Astrocyte of the cerebellum (primary cell): ENCODE measurements at places on chromosomes 6 and 20.

GRCh38 chr6:167791091-167791779, 35.5 kb upstream of the AFDN start:
- no peak for DNase-seq

GRCh38 chr6:90478278-90478677, 108.6 kb downstream of the MAP3K7 start:
- DNase-seq, result no peak

DNA sequence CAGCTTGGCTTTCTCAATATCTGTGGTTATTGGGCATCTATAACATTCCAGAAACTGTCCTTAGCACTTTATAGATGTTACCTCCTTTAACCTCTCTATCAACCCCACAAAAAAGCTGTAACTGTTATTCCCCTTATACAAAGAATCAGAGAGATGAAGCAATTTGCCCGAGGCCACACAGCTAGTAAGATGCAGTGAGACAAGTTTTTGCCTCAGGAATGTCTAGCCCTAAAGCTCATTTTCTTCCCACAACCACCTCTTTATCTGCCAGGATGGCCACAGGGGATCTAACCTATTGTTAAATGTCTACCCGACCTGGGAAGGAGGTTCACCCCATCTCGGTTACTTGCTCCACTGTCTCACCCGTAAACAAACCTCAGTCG, 31.9 kb upstream of the TCP11 start:
- no peak for DNase-seq

GRCh38 chr6:90537723-90538258, 49.1 kb downstream of the MAP3K7 start:
- no peak for DNase-seq

- DNase-seq, result no peak
Observed at GRCh38 chr20:3163099-3164042, 3.7 kb upstream of the FASTKD5 start.

DNA sequence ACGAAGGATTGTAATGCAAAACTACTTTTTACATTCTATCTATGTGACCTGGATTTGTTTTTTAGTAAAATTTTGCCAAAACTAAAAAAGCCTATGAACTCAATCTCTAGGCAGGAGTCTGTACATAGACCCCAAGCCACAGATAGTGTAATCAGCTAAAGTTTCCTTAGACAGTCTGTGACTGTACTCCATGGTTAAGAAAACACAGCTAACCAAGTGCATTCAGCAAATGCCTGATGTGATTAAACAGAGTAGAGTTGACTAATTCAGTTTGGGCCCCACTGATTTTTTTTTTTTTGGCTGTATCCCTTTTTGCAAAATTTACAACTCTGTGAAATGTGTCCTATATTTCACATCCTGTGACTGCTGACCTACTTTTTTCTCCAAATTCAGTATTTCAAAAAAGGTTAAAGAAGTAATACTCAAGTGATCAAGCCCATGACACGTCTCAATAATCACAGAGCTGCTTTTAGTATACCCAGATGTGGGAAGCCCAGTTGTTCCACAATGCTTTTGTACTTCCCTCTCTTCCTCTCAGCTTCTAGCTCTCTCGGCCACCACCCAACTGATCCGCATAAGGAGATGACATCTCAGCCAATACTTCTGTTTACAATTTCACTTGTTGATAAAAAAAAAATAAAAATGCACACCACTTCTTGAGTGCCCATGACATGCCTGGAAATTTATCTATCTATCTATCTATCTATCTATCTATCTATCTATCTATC, 108.8 kb upstream of the TBX18 start:
- no peak for DNase-seq

DNA sequence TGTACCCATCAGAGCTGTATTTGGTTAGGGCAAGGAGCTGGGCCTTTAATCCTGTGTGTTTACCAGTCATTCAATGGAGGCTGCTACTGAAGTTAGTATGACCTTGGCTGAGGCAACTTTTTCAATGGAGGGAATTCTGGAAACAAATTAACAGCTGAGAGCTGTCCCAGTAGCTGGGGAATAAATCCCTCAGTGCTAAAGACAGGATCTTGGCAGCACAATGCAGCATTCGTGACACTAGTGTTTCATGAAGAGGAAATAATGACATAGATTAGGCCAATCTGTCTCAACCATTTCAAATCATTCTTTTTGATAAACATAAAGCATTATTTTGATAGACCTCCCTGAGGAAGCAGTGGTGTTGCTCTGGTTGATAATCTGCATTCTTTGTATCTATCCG, 42.9 kb downstream of the GRM1 start:
- DNase-seq, result no peak

- DNase-seq, result no peak
Observed at GRCh38 chr6:96302991-96303390, 218.6 kb upstream of the UFL1 start.

DNA sequence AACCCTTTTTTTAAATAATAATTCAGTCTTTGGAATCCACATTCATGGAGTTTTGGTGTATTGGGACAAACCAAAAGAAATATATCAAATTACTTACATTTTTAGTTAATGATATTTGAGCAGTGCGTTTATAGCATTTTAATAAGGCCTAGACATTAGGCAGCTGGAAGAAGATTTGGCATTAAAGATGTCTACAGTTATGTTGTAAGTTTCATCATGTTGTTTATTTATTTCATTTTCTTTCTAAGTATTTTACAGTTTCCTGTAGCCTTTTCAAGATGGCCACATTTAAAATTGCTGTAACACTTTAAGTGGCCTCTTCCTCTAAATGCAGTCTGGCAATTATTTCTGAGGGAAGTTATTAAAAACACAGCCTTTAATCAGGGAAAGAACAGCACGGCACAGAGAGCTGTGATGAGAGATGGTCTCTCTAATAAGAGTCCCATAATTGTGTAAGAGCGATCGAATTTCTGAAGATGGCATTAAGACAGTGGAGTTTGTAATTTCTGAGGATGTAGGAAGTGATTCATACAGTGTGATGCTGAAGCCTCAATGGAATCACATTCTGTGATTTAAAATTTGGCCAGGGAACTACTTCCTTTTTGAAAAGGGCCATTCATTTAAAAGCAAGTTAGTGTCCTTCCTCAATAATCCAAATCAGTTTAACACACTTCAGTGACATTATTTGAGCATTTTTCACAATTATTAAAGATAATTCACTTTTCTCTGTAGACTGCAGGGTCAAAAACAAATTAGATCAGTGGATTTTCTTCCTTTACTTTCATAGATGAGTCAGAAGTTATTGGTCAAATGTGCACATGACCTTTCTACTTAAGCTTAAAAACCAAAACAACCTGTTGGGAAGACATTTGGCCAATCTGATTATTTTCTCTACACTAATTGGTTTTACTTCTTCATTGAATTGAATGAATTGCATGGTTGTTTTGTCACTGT, 52.4 kb upstream of the EDN3 start:
- no peak for DNase-seq

DNA sequence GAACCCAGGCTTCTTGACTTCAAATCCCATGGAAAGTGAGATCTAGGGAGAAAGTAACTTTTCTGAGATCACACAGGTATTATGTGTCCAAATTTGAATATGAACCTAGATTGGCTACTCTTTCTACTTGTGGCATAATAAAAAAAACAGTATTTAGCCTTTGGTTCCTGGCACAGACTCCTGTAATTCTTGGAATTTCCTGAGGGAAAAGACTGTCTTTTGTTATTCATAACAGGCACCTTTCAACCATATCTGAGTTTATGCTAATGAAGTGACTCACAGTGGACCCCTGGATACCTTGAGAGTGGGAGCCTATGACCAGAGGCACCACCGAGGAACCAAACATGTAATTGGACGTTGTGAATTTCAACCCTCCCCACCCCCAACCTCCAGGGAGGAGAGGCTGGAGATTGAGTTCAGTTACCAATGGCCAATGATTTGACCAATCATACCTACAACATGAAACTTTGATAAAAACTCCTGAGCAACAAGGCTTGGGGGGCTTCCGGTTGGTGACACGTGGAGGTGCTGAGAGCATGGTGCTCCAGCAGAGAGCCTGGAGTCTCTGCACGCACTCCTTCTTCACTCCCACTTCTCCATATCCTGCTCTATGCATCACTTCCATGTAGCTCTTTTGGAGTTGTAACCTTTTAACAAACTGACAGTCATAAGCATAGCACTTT, 48.8 kb downstream of the LAMA4 start:
- peak; percentile 92 for DNase-seq

DNA sequence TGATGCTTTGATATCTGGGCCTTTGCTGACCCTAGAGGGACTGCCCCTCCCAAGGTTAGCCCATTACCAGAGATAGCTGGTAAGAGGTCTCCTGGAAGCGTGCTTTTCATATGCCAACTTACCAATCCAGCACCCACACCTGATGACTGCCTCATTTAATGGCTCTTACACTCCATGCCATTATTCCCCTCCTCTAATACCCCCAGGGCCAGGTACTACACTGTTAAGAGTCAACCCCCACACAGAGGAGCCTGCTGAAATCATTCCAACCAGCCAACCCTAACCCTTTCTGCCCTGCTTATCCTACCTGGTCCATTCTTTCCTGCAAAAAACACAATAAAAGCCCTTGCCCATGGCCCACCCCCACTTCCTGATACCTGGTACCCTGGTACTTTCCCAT, 736.8 kb upstream of the SLC35B3 start:
- DNase-seq, result no peak

DNA sequence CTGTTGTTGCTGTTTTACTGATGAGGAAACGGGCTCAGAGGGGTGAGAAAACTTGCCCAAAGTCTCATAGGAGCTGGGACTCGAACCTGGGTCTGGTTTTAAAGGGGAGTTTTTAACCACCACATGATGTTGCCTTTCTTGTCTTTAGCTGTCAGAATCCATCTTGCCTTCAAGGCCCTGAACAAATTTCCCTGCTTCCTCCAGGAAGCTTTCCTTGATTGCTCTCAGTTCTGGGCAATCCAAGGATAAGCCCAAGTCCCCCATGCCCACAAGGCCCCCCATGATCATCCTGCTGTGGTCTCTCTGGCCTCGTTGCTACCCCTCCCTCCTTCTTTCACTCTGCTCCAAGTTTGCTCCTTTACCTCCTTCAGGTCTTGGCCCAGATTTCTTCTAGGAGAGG, 73.5 kb downstream of the CD40 start:
- no peak for DNase-seq

GRCh38 chr6:2733324-2733723, 17.4 kb downstream of the MYLK4 start:
- no peak for DNase-seq

DNA sequence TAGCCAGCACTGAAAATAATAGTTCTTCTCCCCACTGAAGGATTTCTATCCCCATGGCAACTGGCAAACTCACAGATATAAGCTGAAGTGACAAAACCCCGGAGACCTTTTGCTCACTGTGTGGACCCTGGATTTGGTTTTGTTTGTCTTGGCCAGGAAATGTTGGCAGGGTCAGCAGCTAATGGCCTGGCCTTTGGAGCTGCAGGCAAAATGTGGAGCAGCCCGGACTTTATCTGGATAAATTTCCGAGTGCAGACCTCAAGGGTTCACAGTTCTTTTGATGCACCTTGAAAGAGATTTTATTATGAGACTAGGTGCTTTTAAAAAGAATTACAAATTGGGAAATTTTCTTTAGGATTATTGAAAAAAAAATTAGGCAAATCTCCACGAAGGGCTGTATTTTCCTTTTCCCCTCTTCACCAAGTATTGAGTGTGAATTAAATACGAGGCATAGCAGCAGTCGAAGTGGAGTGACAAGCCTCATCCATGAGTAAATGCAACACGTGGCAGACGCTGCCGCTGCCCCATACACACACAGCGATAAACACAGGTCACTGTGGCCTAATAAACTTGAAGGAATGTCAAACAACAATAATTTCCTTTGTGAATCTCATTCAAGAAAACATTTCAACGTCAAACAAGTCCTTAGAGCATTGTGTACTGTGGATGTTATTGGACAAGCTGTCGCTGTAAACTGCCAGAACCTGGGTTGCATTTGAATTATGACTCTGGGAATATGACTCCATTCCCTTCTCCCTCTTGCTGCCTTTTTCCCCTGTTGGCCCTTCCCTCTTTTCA, 35.1 kb upstream of the CCN6 start:
- no peak for DNase-seq

GRCh38 chr6:54431466-54431865, 123.2 kb downstream of the TINAG start:
- DNase-seq, result peak; percentile 4

GRCh38 chr6:4849226-4850022, 73.2 kb downstream of the CDYL start:
- DNase-seq, result no peak
